NCI-H2081 (cell line): ENCODE measurements at places on chromosomes 3 and 15.
A peak's percentile ranks its signal among the peaks of the same experiment; 100 is the strongest.

DNA sequence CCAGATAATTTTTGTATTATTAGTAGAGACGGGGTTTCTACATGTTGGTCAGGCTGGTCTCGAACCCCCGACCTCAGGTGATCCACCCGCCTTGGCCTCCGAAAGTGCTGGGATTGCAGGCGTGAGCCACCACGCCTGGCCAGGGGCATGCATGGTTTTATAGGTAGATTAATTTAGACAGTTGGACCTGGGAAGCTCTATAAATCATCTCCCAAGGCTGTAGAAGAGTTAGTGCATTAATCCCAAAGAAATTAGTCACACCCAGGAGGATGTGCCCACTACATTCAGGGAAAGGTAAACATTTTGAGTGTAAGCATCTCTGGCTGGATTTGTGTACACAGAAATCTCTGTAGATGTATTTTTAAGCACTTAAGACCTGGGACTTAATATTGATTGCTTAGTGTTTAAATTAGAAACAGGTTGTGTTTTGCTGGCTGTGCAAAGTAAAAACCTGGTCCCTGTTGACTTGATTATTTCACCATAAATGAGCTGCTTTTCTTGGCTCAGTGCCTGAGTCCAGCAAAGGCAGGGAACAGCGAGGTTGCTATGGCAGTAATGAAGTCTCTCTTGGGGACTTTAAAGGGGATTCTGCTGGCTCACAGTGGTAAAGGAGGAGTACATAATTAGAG, 19.2 kb downstream of the EXOSC7 start:
- peak; percentile 64 for DNase-seq

GRCh38 chr15:88208396-88208795, 48.1 kb downstream of the NTRK3 start:
- DNase-seq: no peak

DNA sequence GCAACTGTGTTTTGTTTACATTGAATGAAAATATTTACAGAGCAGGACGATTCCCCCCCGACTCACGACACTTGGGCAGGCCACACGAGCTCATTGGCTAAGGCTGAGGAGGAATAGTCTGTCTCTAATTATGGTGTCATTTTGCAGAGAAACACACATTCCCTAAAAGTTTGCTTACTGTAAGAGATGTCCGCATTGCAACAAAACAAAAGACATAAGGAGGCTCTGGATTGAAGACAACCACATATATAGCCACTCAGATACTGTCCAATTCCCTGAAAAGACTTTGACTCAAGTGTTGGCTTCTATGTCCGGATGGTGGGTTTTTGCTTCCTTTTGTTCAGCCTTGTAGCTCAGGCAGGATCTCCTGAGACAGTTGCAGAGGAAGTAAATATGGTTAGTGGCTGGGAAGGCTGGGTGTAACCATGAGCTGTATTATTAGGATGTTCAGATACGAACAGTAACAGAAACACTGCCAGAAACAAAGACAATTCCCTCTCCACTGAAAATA, 170.4 kb downstream of the KLHL25 start:
- no peak for DNase-seq

DNA sequence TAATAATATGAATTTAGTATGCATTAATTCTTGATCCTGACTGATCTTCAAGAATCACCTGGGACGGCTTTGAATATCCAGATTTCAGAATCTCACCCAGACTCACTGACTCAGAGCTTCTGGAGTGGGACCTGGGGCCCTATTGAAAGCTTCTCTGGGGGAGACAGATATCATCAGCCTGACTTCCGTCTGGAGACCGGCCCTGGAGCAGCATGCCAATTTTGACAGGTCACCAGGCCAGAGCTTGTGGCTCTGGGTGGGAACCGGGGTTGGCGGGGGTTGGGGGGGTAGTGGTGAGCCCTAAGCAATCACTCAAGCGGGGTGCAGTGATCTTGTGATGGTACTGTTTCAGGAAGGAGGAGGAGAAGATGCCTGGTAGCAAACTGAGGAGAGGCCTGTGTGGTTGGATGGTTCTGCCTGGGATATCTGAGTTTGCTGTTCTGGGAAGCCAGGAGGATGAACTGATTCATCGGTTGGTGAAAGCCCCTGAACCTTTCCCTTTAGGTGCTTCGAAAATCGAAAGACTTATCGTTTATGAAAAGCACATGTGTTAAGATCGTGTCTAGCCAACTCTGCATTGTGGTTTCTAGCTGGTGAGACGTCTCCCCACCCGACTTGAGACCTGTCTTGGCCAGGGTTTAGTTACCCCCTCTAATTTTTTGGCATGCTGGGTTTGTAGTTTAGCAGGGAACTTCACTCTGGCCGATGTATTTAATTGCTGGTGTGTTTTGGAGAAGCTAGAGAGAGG, 263.9 kb upstream of the C2CD4B start:
- no peak for DNase-seq

DNA sequence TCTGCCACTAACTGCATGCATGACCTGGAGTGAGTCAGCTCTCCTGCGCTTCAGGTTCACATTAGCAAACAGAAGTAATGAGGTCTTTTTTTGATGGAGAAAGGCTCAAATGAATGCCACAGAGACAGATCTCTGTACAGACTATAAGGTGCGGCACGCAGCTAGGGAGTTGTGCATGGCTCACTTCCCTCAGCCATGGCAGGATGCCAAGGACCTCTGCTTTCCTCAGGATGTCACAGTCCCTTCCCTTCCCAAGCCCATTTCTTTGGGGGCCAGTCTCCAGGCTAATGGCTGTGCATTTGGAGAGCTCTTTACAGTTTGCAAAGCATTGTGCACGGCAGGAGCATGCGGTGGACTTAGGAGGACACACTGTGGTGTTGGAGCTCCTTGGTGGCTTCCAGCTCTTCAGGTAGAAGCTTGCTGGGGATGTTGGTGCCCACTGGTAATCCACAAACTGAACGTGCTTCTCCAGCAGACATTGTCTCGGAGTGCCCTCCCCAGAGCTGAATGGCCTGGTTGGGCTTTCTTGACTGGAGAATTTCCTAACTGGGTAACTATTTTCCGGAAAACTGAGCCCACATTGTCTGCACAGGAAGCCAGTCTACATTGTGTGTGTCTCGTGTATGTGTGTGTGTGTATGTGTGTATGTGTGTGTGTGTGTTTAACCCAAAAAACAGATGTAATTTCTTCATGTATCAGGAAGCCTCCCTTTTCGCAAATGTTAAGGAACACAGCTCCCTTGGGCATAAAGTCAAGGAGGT, 172.5 kb upstream of the TLE3 start:
- DNase-seq: no peak

DNA sequence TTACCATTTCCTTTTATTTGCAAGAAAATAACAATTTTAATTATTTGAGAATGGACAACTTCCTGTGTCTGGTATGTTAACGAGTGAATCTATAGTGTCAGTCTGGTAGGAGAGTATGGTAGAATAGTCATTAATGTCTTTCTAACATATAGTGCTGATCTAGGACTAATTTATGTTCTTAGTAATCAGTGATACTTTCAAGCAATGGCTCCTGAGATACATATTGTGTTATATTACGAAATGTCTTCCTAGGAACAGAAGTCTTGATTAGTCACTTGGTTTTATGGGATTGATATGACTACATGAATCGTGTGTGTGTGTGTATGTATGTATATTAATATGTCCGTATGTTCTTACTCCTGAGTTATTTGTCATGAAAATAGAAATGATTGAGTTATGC, 66.6 kb upstream of the PAQR5 start:
- DNase-seq: no peak

GRCh38 chr3:151236736-151237135, 33.7 kb upstream of the GPR171 start:
- no peak for DNase-seq

GRCh38 chr3:161051856-161052255, 53.3 kb downstream of the B3GALNT1 start:
- no peak for DNase-seq
